ENCODE measurements at places on chromosomes 6 and 20.

GRCh38 chr20:37726971-37727956 is 33.4 kb downstream of the CTNNBL1 start:
- DNase-seq, result no peak

DNA sequence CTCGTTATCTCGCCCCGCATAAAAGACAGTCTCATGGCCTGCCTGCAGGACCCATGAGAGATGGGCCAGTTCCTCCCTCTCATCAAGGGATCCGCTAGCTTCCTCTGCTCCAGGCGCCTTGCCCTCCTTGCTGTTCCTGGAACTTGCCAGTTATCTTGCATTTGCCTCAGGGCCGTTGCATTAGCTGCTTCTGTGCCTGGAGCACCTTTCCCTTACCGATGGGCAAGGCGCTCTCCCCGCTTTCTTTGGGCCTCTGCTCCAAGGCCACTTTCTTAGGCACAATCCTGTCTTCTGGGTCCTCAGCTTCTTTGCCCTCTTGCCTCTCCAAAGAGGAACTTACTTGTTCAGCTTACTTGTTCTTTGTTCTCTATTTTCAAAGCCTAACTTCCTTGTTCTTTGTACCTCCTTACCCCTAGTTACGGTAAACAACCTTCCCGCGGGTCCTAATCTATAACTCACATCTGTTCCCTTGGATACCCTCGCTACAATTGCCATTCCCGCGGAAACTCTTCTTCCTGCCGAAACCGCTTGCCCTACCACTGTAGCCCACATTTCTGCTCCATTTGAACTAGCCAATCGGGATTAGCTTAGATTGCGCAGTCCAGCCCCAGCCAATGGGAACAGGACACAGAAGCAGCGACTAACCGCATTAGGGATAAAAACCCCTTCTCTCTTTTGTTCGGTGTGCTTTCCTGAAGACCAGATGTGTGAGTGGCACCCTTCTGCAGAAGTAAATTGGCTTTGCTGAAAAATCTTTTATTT is 887 bp upstream of the NSFL1C start:
- no peak for DNase-seq

- DNase-seq, result no peak
These were observed 402 bp upstream of the TAF8 start for GRCh38 chr6:42049948-42050296.

- no peak for DNase-seq
These were observed 301.9 kb downstream of the TFAP2A start for GRCh38 chr6:10112871-10113549.

GRCh38 chr6:153312634-153313033 is 181.6 kb upstream of the RGS17 start:
- no peak for DNase-seq
